ENCODE measurements at places on chromosomes 5 and 9.
A peak's percentile ranks its signal among the peaks of the same experiment; 100 is the strongest.

- no peak for DNase-seq
Measured at GRCh38 chr9:125505988-125506438, 201.0 kb downstream of the MAPKAP1 start.

DNA sequence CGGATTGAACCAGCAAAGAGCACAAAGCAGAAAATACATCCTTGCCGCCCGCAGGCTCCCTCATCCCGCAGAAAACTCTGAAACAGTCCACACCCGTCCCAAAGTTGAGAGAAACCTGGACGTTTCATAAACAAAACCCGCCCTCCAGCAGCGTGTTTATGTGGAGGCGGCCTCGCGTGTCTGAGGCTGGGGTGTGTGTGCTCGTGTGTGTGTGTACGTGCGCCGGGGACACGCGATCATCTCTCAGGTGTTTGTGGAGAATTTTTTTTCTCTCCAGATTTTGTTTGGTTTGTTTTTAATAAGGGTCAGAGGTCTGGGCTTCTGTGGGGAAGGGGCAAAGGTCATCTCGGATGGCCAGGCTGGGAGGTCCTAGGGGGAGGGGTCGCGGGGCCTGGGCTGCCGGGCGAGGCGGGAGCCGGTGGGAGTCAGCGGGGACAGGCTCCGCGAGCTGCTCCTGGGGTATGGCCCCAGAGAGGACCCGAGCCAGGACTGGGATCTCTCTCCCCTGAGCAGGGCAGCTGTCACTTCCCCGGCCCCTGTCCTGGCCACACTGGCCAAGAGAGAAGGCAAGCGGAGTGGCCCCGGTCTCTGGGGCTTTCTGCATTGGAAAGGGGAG is 206.4 kb downstream of the C9orf50 start:
- DNase-seq: peak; percentile 38

DNA sequence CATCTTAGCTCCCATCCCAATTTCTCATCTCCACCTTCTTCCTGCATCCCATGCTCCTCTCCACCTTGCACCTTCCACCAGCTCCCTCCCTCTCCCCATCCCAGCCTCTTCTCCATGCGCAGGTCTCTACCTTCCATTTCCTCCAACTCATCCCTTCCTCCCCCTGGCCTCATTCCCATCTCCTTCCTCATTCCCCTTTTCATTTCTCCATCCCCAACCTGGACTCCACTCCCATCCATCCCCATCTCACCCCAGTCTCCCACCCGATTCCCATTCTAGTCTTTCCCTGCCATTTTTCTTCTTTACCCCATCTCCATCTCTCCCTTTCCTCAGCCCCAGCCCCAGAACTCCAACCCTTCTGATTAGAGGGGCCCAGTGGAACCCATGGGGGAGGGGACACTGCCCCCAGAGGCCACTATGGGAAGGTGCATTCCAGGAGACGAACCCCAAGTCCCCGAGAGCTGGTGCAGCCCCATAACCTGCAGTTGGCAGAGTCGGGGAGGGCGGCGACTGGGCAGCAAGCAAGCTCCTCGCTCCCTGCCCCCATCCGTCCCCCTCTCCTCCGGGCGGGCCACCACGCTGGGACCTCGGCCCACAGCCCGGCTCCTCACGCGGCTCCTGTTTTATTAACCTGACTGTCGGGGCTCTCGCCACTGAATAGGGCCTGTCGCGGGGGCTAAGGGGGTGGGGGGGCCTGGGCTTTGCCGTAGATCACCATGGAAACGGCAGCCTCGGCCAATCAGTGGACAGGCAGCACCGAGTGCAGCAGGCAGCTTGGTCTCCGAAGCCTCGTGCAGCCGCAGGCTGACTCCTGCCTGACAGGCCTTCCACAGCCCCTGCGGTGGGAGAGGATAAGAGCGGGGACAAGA is 66.7 kb downstream of the PCDH1 start:
- peak; percentile 49 for DNase-seq

GRCh38 chr5:172229904-172230303 is 35.9 kb downstream of the EFCAB9 start:
- no peak for DNase-seq

GRCh38 chr9:136678624-136679023 is 8.6 kb downstream of the AGPAT2 start:
- DNase-seq: no peak

DNA sequence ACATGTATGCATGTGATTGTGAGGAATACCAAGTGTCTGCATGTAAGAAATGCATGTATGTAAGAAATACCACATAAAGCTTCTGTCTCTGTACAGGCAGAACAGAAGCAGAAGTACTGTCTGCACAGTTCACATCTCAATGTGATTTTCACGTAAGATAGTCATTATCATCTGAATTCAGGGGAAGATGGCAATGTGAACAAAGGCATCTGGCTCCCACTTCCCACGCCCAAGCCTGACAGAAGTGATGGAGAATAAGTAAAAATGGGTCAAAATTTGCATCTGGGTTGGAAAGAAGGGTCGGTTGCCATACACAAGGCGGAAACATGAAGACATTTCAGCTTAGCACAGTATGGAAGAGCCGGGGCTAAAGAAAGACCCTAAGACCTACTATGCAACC is 71.7 kb downstream of the SUSD1 start:
- DNase-seq: no peak

DNA sequence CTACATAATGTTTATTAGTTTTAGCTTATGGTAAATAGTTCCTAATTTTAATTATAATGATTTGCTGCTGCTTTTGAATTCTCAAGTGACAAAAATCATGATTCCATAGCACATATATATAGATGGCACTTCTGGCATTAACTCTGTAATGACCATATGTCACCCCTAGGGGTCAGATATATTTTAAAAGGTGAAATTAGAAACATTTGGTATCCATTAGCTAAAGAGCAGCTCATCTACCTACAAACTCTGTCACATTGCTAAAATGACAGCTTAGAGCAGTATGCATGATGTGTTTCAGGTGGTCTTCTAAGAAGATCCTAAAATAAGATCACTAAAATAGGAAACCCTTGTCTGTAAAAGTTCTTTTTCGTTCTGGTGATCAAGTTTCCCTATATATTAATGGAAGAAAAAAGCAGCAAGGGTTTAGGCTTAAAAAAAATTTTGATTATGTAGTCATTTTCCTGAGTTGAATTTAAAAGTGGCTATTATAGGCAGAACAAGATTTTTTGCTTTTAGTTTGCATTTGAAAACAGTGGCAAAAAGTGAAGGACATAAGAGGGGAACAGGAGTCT is 157.7 kb upstream of the POU5F2 start:
- no peak for DNase-seq

- DNase-seq: no peak
Measured at GRCh38 chr5:55173687-55174230, 782 bp upstream of the CDC20B start.

GRCh38 chr9:78316166-78316892 is 19.4 kb downstream of the PSAT1 start:
- DNase-seq: no peak

GRCh38 chr5:179227580-179228311 is 117.5 kb downstream of the ADAMTS2 start:
- DNase-seq: no peak

DNA sequence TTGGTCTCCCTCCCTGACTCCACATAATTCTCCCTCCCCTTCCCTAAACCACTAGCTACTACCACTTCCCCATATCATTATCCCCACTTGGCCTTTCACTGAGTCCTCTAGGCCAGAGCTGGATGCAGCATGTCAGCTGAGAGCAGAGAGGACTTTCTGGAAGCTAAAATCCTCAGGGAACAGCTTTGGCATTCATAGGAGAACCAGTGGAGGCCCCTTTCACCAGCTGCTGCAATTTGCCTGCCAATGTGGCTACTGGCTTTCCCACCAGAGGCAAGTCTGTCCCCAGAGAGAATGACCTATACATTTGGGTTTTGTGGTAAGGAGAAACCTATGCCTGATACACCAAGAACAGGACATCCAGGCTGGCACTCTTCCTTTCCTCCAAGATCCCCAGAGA is 14.4 kb downstream of the FAM219A start:
- DNase-seq: no peak

Measured in stimulated activated CD4-positive, alpha-beta T cell treated with anti-CD3 and anti-CD28 coated beads, Interleukin-15, amount 100 ng/mL, for 24 hours (primary cell).